ENCODE measurements at places on chromosomes 3 and 15. TPM values are rescaled to one million over a fixed set of nuclear protein-coding genes. Genes with fewer than 3 reads are reported as not detected.
A peak's percentile ranks its signal among the peaks of the same experiment; 100 is the strongest.

ALDH1A2 gene
- total RNA-seq = 1.4 TPM

TMEM207 gene
- total RNA-seq = not detected

AHSG gene
- not detected for total RNA-seq

PLCH1 gene
- 0.20 TPM for total RNA-seq

FBXL22 gene
- total RNA-seq = 0.34 TPM

ZPLD1 gene
- not detected for total RNA-seq

IL5RA gene
- total RNA-seq = not detected

CFAP92 gene
- total RNA-seq = 0.38 TPM

CCR8 gene
- total RNA-seq = 0.34 TPM

DNA sequence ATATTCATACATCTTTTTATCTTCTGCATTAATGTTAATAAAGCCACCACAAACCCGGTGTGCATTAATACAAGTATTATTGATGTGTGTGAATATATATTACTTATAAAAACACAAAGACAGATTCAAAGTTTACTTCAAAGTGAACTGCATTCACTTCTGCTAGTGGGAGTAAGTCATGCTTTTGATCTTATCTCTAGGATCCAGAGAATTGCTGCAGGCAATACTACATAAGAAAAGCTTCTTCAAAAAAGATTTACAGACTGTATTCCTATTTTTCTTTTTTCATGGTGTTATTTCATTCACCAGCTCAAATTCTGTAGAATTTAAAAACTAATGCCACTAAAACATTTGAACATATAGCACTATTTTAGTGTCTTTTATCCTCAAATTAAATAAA is 87.5 kb upstream of the CBLB start:
- H3K4me3 ChIP-seq = no peak overlapping the region
- no peak overlapping the region for H3K27ac ChIP-seq
- peaks cover 7% of the 10 kb centered on the region for H3K4me1 ChIP-seq

- no peak overlapping the region for H3K27ac ChIP-seq
- H3K36me3 ChIP-seq = no peaks in the 10 kb centered on the region
- peaks cover 20% of the 10 kb centered on the region for H3K4me1 ChIP-seq
- H3K27me3 ChIP-seq = peaks cover 53% of the 10 kb centered on the region
Measured at GRCh38 chr3:98733053-98733811, 29.9 kb upstream of the ST3GAL6 start.

- H3K27me3 ChIP-seq = peaks cover 12% of the 10 kb centered on the region
- H3K4me1 ChIP-seq = no peaks in the 10 kb centered on the region
- H3K27ac ChIP-seq = no peak overlapping the region
- no peak overlapping the region for H3K4me3 ChIP-seq
- H3K36me3 ChIP-seq = no peaks in the 10 kb centered on the region
Measured at GRCh38 chr3:170808041-170808440, 62.0 kb downstream of the RPL22L1 start.

DNA sequence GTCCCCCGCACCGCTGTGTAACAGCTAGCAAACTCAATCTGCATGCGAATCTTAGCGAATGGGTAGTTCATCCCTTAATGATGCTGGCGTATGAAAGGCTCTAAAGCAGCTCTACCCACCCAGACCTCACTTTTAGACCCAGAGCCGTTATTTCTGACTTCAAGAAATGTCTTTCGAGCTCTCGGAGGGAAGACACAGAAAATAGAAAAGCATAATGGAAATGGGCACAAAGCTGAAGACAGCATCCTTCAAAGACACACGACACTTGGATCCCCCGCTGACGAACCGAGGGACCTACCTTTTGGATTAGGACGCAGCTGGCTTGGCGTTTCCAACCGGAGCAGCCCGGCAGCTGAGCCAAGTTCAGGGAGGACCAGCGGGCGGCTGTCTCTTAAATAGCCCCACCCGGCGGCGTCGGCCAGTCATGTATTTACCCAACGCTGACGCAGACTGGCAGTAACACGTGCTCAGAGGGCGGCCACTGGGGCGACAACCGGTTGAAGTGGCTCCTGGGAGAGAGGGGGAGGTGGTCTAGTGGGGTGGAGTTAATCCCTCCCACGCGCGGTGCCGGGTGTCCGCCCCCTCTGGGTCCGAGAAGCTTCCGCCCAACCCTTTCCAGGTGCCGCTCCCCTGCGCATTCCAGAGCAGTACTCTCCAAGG is 1.5 kb downstream of the CCK start:
- peaks cover 61% of the 10 kb centered on the region for H3K27me3 ChIP-seq
- DNase-seq = peak; percentile 54
- no peak overlapping the region for H3K27ac ChIP-seq
- H3K4me1 ChIP-seq = peaks cover 8% of the 10 kb centered on the region
- no peaks in the 10 kb centered on the region for H3K36me3 ChIP-seq
- H3K4me3 ChIP-seq = no peak overlapping the region

DNA sequence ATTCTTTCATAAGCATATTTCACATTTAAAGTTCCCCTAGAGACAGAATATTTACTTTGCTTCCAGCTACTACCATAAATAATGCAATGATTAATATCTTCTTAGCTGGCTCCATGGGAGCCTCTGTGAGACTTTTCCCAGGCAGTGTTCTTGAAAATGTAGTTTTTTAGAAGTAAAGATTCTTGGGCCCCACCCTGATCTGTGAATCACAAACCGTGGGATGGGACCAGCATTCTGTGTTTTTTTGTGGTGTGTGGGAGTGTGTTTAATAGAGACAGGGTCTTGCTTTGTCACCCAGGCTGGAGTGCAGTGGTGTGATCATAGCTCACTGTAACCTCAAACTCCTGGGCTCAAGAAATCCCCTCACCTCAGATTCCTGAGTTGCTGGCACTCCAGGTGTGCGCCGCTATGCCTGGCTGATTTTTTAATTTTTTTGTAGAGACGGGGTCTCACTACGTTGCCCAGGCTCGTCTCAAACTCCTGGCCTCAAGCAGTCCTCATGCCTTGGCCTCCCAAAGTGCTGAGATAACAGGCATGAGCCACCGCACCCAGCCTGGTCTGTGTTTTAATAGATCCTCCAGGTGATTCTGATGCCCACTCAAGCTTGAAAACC is 83.0 kb downstream of the KLHL25 start:
- H3K36me3 ChIP-seq = peaks cover 56% of the 10 kb centered on the region
- peaks cover 61% of the 10 kb centered on the region for H3K4me1 ChIP-seq
- H3K27ac ChIP-seq = peak overlapping the region; percentile 35
- DNase-seq = peak; percentile 20
- H3K4me3 ChIP-seq = no peak overlapping the region
- H3K27me3 ChIP-seq = no peaks in the 10 kb centered on the region

- H3K4me1 ChIP-seq = no peaks in the 10 kb centered on the region
- H3K4me3 ChIP-seq = no peak overlapping the region
- no peaks in the 10 kb centered on the region for H3K36me3 ChIP-seq
Measured at GRCh38 chr3:143657391-143657790, 190.9 kb downstream of the SLC9A9 start.

DNA sequence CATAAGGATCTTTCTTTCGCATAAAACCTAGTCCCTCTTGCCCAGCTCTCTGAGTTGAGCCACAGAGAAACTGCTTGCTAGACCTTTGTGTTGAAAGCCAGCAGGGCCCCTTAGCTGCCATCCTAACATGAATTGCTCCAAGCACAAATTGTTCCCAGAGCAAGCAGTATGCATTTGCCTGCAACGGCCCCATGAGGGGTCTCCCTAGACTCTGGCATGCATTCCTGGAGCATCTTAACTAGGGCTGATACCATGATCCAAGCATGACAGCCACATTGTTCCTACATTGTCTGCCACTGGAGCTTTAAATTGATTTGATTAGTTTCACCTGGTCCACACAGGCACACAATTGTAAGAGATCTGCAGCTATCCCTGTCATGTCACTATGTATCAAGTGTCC is 428.1 kb downstream of the TAFA4 start:
- H3K27ac ChIP-seq = no peak overlapping the region
- no peaks in the 10 kb centered on the region for H3K27me3 ChIP-seq
- H3K4me3 ChIP-seq = no peak overlapping the region
- DNase-seq = no peak

GRCh38 chr3:89238846-89239245 is 131.4 kb downstream of the EPHA3 start:
- no peak for DNase-seq
- H3K4me1 ChIP-seq = no peaks in the 10 kb centered on the region
- no peak overlapping the region for H3K4me3 ChIP-seq
- no peaks in the 10 kb centered on the region for H3K36me3 ChIP-seq
- H3K27ac ChIP-seq = no peak overlapping the region

DNA sequence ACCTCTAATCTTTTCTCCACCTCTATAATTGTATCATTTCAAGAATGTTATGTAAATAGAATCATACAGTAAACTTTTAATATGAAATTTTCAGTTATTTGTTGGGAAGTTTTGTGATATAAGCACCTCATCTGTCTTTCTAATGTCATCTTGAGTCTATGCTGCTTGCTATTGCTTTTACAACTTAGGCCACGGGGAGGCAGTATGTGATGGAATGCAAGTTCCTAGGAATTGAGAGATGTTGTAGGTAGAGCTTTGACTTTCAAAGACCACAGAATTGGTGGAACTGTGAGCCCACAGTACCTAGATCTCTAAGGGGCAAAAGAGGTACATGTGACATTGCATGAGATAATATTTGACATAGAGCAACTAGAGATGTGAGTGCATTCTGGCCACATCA is 328.3 kb downstream of the MFSD1 start:
- peak; percentile 5 for DNase-seq
- peaks cover 1% of the 10 kb centered on the region for H3K27me3 ChIP-seq
- no peak overlapping the region for H3K4me3 ChIP-seq
- no peaks in the 10 kb centered on the region for H3K4me1 ChIP-seq
- H3K36me3 ChIP-seq = no peaks in the 10 kb centered on the region

- no peak overlapping the region for H3K4me3 ChIP-seq
- H3K27ac ChIP-seq = peak overlapping the region; percentile 8
- peaks cover 55% of the 10 kb centered on the region for H3K4me1 ChIP-seq
- H3K36me3 ChIP-seq = peaks cover 20% of the 10 kb centered on the region
- H3K27me3 ChIP-seq = no peaks in the 10 kb centered on the region
Measured at GRCh38 chr3:42613462-42613861, 13.0 kb downstream of the NKTR start.

- peaks cover 4% of the 10 kb centered on the region for H3K4me1 ChIP-seq
- no peaks in the 10 kb centered on the region for H3K27me3 ChIP-seq
- H3K4me3 ChIP-seq = no peak overlapping the region
- no peak for DNase-seq
Measured at GRCh38 chr15:44775953-44776352, 39.6 kb downstream of the TRIM69 start.

GRCh38 chr3:149462581-149463011 is 11.9 kb upstream of the TM4SF4 start:
- H3K27me3 ChIP-seq = peaks cover 2% of the 10 kb centered on the region
- no peak overlapping the region for H3K4me3 ChIP-seq
- no peak for DNase-seq
- no peaks in the 10 kb centered on the region for H3K4me1 ChIP-seq
- H3K36me3 ChIP-seq = no peaks in the 10 kb centered on the region

- peaks cover 16% of the 10 kb centered on the region for H3K4me1 ChIP-seq
- H3K4me3 ChIP-seq = no peak overlapping the region
- H3K36me3 ChIP-seq = peaks cover 1% of the 10 kb centered on the region
- no peaks in the 10 kb centered on the region for H3K27me3 ChIP-seq
Measured at GRCh38 chr15:25743548-25744275, 119.4 kb downstream of the ATP10A start.

GRCh38 chr3:173785004-173785403 is 387.5 kb downstream of the NLGN1 start:
- no peak overlapping the region for H3K27ac ChIP-seq
- no peak for DNase-seq
- no peaks in the 10 kb centered on the region for H3K36me3 ChIP-seq
- H3K27me3 ChIP-seq = no peaks in the 10 kb centered on the region

DNA sequence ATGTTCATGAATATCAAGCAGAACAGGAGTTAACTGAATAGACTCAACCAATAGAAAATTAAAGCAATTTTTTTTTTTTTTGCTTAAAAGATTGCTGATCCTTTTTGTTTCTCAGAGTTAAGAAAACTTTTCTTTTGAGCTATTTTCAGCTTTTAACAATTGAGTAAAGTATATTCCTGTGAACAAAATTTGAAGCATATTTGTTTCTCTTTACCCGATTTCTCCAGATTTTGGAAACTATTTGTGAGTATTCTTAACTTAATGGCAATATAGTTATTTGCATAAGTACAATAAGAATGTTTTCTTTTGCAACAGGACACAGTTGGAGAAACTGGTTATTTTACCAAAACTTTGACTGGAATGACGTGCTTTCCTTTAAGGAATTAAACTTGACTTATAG is 53.4 kb upstream of the C15orf39 start:
- H3K27me3 ChIP-seq = peaks cover 1% of the 10 kb centered on the region
- no peak for DNase-seq
- peaks cover 19% of the 10 kb centered on the region for H3K4me1 ChIP-seq
- H3K27ac ChIP-seq = no peak overlapping the region

DNA sequence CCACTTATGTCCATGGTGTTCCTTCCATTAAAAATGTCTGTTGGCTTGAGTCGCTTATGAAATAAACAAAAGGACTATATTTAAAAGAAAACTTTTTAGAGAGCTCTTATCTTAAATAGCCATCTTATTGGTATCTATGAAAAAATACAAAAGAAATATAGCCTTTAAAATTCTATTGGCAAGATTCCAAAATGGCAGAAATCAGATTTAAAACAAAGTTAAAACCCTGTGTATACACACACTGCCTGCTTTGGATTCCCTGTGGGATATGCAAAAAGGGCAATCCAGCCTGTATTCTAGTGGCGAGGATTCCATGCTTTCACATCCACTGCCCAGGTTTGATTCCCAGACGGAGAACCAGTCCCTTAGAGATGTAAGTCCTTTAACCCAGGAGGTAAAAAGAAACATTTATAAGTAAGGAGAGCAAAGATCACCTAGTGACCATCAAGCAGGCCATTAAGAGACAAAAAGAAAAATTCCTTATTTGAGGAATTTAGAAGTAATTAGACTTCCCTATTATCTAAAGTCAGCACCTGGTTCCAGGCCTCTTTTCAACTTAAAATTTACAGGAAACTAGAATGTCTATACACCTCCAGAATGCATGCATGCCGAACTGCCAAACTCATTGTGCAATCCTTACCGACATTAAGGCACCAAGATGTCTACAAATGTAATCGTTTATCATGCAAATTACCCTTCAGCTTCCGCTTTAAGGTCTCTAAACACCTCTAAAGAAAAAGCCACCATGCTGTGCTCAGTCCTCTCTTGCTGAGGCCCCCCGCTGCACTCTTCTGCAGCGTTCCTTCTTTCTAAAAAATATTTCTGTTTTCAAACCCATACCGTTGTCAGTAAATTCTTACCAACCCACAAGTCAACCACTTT is 69.6 kb upstream of the STRIT1 start:
- no peak overlapping the region for H3K4me3 ChIP-seq
- no peaks in the 10 kb centered on the region for H3K36me3 ChIP-seq
- DNase-seq = no peak
- H3K27me3 ChIP-seq = no peaks in the 10 kb centered on the region
- no peak overlapping the region for H3K27ac ChIP-seq
- no peaks in the 10 kb centered on the region for H3K4me1 ChIP-seq

GRCh38 chr15:35439291-35439690 is 106.7 kb downstream of the DPH6 start:
- H3K27me3 ChIP-seq = no peaks in the 10 kb centered on the region
- H3K27ac ChIP-seq = no peak overlapping the region
- H3K4me1 ChIP-seq = no peaks in the 10 kb centered on the region
- no peak overlapping the region for H3K4me3 ChIP-seq

- no peak overlapping the region for H3K4me3 ChIP-seq
- H3K4me1 ChIP-seq = no peaks in the 10 kb centered on the region
- DNase-seq = no peak
- H3K27ac ChIP-seq = no peak overlapping the region
Measured at GRCh38 chr15:80823995-80824394, 44.8 kb downstream of the CEMIP start.

GRCh38 chr15:60859996-60860494 is 369.1 kb downstream of the RORA start:
- peaks cover 30% of the 10 kb centered on the region for H3K4me1 ChIP-seq
- H3K36me3 ChIP-seq = no peaks in the 10 kb centered on the region
- no peak for DNase-seq
- H3K27ac ChIP-seq = no peak overlapping the region
- H3K4me3 ChIP-seq = no peak overlapping the region

GRCh38 chr3:173933113-173933512 is 535.6 kb downstream of the NLGN1 start:
- H3K27me3 ChIP-seq = no peaks in the 10 kb centered on the region

Data from activated CD8-positive, alpha-beta T cell treated with anti-CD3 and anti-CD28 coated beads for 36 hours (primary cell).